Foreskin keratinocyte (primary cell): ENCODE measurements at places on chromosomes 4 and X. TPM values are rescaled to one million over a fixed set of nuclear protein-coding genes. Genes with fewer than 3 reads are reported as not detected.

Gene DGKK
- not detected in 2 replicates for total RNA-seq

Gene RNF175
- total RNA-seq, result 0.04 TPM in 1 of 2 replicates, not detected in the other

Gene PLAC1
- 4.0 and 5.1 TPM in 2 replicates for total RNA-seq

Gene PCSK1N
- 0.53 and 1.7 TPM in 2 replicates for total RNA-seq

Gene VCX
- not detected in 2 replicates for total RNA-seq

Gene SYP
- total RNA-seq, result 0.20 and 0.28 TPM in 2 replicates

Gene SORBS2
- 1.2 and 1.9 TPM in 2 replicates for total RNA-seq
